Stimulated activated CD8-positive, alpha-beta memory T cell treated with anti-CD3 and anti-CD28 coated beads, Interleukin-4, amount 100 ng/mL, for 1 hour (primary cell): ENCODE measurements at places on chromosomes 13 and 19.

DNA sequence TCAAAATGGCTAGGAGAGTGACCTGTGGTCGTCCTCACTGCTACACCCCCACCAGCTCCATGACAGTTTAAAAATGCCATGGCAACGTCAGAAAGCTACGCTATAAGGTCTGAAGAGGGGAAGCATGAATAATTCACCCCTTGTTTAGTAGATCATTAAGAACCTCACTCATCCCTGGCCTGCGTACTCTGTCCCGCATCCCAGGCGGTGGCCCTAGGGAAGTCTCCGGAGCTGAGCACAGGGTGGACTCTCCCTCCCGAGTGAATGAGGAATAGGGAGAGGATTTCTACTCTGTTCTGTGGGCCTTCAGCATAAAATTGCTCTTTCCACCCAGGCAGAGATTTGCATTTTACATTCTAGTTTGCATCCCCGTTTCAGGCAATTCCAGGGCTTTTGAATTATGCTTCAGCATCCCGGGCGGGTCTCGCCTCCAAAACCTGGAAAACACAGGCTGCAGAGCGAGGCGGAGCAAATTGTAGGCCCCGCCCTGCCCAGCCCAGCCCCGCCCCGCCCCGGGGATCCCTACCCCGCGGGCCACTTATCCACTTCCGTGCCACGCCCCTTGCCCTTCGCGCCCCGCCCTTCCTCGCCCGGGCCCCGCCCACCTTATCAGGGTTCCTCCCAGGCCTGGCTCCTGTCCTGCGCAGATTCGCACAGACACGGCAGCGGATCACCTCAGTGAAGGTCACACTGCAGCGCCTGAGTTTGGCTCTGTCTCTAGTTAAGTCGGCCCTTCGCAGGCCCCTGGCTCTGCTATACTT, 7.5 kb upstream of the ZNF525 start:
- no peak for DNase-seq

- no peak for DNase-seq
Observed at GRCh38 chr19:21084343-21084742, 2.3 kb downstream of the ZNF714 start.

DNA sequence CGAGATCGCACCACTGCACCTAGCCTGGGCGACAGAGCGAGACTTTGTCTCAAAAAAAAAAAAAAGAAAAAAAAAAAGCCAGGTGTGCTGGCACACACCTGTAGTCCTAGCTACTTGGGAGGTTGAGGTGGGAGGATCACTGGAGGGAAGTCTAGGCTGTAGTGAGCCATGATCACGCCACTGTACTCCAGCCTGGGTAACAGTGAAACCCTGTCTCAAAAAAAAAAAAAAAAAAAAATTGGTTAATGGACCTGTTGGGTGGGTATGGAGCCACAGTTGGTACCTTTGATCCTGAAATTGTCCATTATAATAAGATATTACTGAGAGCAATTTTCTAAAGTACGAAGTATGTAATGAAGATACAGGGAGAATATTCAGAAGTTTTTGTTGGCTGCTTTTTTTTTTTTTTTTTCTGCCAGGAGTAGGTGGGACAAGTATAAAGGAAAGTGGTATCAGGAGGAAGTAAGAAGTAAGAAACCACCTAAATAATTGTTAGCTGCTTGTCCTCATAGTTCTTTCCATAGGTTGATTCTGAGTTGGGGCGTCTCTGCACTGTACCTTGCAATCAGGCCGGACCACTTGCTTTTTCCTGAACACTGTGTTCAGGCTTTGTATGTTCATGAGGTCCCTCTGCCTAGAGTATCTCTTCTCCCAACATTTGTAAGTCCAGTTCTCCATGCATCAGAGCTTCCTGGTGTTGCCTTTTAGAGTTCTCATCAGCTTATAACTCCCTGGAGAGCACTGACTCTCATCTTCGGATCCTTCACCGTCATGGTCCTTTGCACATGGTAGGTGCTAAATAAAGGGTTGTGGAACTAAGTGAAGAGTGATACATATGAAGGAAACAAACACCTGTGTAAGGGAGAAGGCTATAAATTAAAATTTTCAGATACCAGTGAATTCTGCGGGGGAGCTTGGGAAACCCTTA, 31.7 kb downstream of the ARHGAP35 start:
- DNase-seq: no peak

DNA sequence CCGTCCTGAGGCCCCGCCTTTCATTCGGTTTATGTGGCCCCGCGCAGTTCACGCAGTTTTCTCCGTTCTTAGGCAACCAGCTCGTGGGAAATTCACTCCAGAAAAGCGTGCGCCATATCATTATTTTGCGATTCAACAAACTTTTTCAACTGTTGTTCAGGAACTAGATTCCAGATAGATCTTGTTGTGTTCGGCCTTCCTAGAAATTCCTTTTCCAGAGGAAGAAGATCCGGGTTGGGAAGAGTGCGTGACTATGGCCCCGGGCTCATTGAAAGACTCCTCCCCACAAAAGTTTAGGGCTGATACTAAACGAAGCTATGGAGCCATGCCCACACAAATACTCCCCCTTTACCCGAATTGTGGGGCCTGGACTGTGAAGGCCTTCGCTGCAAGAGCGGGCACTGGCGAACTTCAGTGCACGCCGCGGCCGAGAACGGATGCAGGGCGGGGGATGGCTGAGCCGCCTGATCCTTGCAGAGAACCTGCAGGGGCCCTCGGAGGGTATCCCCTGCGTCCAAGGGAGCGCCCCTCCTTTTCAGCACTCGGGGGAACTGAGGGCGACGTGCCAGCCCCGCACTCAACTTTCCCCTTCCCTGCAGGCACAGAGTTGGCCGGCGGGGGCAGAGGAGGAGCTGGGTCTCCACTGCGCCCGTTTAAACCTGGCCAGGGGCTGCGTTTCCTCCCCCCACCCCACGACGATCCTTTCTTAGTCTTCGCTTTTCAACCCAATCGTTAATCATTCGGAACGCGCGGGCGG, 904 bp upstream of the SOX1 start:
- DNase-seq: no peak

DNA sequence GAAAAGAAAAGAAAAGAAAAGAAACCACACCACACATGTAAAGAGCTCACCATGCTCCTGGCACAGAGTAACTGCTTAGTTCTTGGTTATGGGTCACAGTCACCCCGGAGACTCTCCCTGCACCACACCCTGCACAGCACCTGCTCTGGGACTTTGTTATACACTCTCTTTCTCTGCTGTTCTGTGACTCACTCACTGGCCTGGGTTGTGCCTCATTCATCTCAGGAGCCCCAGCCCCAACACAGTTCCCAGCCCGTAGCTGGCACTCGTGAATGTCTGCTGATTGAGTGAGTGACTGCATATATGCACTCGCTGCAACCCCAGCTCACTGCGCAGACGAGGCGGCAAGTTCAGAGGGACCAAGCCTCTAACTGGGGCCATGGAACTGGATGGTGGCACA, 22.9 kb upstream of the ZNF507 start:
- no peak for DNase-seq

- no peak for DNase-seq
Observed at GRCh38 chr19:17581211-17581874, 25.9 kb downstream of the COLGALT1 start.

DNA sequence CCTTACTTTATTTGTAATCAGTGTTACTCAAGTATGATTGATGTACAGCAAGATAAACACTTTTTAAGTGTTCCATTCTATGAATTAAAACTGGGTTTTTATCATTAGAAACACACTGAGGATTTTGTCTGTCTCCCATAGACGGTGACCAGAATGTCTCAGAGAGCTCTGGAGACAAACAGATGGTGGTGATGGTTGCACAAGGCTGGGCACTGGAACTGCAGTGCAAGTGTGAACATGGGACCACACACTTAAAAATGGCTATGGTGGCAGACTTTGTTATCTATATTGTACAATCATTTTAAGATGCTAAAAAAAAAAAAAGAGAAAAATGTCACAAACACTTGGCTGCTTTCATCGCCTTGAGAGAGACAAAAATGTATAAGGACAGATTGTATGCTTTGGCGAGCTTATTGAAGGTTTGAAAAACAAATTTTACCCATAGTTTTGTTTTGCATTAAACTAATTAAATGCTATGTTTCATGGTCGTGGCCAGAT, 273.0 kb downstream of the SHISA2 start:
- no peak for DNase-seq

DNA sequence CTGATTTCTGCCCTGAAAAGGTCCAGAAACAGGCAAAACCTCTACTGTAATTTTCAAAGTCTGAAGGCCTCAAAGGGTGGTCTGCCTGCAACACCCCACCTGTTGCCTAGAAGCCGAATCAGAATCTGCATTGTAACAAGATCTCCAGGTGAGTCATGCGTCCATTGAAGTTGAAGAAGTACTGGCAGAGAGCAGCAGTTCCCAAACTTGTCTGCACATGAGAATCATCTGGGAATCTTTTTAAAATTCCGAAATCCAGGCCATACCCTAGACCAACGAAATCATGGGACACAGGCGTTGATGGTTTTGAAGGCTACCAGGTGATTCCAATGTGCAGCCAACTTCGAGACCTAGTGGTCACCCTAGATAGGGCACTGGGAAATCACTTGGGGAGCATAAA, 16.0 kb upstream of the CLN5 start:
- no peak for DNase-seq

DNA sequence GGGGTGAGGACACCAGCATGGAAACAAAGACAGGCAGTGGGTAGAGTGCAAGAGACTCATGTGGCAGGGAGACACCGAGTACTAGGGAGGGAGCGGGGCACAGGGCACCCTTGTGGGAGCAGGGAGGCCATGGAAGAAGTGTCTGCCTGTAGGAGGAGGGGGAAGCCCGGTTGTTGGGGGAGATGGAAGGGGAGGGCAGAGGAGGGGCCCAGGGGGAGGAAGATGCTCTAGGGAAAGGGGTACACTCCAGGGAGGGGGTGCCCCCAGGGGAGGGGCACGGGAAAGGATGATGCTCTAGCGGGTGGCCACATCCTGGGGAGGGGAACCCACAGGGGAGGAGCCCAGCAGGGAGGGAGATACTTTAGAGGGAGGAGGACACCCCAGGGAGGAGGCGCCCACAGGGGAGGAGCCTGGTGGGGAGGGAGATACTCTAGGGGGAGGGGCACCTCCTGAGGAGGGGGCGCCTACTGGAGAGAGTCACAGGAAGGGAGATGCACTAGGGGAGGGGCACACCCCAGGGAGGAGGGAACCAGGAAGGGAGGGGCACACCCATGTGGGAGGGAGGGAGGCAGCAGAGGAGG, 24.9 kb downstream of the CPAMD8 start:
- peak; percentile 62 for DNase-seq

DNA sequence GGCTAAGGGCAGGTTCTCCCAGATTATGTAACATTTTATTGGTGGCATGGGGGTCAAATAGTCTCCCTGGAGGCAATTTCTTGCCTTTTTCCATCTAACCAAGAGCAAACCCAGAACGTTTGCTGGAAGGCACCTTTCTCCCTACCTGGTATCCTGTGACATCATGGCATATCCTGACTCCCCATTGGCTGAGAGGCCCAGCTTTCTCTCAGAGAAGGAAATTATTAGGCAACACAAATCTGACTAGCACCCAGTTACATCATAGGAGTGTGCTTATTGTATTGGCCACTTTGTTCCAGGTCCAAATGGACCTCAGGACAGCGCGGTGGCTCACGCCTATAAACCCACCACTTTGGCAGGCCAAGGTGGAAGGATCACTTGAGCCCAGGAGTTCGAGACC, 13.0 kb downstream of the NTN5 start:
- no peak for DNase-seq

GRCh38 chr13:31096654-31097302, 64.9 kb downstream of the HSPH1 start:
- no peak for DNase-seq

DNA sequence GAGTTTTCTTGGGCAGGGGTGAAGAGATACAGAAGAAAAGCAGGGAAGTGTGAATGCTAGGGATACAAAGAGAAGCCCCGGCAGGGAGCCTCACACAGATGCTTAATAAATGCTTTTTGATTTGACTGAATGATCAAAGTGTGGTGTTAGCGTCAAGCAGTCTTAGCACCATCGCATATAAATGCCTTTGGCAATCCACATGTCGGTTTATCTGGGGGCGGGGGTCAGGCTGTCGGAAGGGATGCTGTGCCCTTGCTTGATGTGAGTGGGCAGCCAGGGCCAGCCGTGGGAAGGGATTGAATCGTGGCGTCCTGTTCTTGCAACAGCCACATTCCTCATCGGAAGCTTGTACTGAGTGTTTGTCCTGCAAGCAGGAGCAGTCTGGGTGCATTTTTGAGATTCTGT, 173.1 kb downstream of the LACC1 start:
- no peak for DNase-seq

GRCh38 chr13:23180711-23181110, at the start of gene SGCG:
Gene SGCG (plus strand): TSS chr13:23180979. CDS start chr13:23203695, 22,716 bp downstream.
- DNase-seq: no peak

DNA sequence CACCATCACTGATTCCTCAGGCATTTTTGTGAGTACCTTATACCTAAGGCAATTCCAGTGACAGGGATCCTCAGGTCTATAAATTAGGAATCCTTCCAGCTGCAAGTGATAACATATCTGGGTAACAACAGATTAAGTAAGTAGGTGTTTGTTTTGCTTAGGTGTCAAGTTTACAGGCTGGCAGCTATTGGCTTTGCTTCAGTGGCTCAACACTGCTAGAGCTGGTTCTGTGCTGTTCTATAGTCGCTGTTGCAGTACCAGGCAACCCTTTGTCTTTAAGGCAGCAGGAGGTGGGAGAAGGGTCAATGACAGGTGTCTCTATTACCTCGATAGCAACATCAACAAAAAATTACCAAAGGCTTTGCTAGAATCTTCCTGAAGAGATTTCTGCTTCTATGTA, 27.0 kb downstream of the SLC10A2 start:
- no peak for DNase-seq

DNA sequence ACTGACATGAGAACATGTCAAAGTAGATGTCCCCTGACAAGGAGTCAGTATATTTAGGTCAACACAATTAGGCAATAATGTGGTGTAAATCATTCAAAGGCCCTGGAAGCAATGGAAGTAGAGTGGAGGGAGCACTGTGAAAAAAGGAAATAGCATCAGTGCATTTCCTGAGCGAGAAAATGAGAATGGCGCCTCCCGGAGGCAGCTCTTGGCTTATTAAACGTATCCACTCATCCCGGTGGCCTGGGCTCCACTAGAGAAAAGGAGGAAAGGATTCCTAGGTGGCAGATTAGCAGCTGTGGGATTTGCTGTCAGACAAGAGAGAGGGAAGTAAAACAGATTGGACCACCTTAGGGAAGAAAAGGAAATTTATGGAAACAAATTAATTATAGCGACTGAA, 173.7 kb upstream of the TMTC4 start:
- no peak for DNase-seq

DNA sequence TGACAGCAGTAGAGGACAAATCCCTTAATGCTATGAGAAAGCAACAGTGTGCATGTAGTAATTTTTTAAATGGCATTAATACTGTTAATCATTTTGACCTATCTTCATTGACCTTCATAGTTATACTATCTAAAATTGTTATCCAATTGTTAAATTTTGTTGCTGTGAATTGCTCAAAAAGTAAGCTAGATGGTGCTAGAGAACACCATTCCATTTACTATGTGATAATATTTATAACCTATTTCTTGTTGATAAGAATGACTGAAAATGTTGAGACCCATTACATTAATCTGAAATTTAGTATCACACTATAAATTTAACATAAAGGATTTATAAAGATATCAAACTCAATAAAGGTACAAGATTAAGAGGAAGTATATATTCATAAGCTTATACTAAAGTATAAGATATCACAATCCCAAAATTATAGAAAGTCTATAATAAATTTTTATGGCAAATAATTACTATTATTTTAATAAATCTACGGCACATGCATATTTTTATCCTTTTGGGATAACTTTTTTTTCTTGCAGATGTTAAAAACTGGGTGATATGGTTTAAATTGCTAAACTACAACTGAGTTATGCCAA, 1573.3 kb downstream of the PCDH9 start:
- no peak for DNase-seq

GRCh38 chr19:10836479-10837330, 693 bp upstream of the TMED1 start:
- DNase-seq: no peak
